ENCODE measurements at places on chromosomes 7 and 10.

DNA sequence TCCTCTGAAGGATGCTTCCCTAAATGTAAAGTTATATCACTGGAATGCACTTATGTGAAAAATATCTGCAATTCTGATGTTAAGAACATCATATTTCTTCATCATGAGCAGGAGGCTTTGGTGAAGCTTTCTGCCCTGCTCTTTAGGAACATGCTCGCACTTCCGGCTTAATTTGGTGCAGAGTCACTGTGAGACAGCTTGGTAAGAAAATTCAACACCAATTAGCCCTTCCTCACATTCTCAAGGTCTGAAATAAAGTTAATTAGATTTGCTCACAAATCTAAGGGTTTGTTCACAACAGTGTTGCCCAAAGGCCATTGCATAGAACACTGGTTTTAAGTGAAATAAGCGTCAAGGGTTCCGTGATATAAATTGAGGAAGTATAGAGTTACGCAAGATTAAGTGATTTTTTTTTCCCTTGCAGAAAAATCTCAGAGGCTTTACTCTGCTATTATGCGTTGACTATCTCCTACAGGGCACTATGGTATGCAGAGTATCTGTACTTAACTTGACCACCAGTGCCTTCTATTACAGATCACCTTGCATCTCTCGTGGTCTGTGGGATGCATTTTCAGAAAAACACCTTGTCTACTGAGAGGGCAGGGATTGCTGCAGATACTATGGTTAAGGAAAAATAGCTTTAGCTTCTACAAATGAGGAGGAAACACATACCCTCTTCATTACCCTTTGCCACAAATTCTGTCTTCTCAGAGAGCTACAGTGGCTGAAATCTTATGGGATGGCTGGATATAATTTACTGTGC, 953.9 kb downstream of the TYW1 start:
- DNase-seq: no peak

- DNase-seq: no peak
Observed at GRCh38 chr7:12888717-12889116, 201.3 kb downstream of the ARL4A start.

DNA sequence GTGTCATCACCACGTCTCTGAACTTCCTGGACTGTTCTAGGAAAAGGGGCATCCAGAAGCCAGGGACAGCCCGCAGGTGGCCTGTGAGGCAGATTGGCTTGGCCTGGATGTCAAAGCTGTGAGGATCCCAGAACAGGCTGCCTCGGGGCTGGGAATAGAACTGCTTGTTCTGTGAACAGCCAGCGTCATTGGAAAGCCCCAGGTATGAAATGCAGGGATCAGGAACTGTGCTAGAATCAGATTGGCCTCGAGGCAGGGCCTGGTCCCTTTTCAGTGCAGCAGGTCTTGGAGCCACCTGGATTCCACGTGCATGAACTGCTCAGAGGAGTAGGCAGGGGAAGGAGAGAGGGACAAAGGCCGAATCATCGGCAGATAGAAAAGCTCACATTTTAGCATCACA, 44.6 kb downstream of the FAM20C start:
- DNase-seq: no peak

GRCh38 chr10:89683883-89684282, 17.5 kb upstream of the KIF20B start:
- no peak for DNase-seq

GRCh38 chr7:45921381-45921698, 268 bp upstream of the IGFBP3 start:
- no peak for DNase-seq

- DNase-seq: no peak
Observed at GRCh38 chr10:17022466-17022825, 107.2 kb downstream of the CUBN start.

- no peak for DNase-seq
Observed at GRCh38 chr10:116257785-116258184, 15.2 kb downstream of the GFRA1 start.

GRCh38 chr10:91616137-91616536, 16.7 kb downstream of the PPP1R3C start:
- no peak for DNase-seq

- no peak for DNase-seq
Observed at GRCh38 chr10:84522612-84523462, 194.4 kb downstream of the CCSER2 start.
